Ammon's horn (tissue), 1 donor: ENCODE measurements at places on chromosomes 1 and 21.

DNA sequence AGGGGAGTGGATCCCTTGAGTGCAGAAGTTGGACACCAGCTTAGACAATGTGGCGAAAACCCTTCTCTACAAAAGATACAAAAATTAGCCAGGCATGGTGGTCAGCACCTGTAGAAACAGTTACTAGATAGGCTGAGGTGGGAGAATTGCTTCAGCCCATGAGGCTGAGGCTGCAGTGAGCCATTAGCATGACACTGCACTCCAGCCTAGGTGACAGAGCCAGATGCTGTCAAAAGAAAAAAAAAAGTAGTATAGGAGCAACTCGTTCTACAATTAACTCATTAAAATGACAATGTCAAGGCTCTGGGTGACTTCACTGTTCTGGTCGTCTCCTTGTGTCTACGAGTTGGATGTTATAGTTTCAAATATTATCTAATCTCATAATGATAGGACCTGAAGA is 370.6 kb upstream of the NCAM2 start:
- no peak for DNase-seq

DNA sequence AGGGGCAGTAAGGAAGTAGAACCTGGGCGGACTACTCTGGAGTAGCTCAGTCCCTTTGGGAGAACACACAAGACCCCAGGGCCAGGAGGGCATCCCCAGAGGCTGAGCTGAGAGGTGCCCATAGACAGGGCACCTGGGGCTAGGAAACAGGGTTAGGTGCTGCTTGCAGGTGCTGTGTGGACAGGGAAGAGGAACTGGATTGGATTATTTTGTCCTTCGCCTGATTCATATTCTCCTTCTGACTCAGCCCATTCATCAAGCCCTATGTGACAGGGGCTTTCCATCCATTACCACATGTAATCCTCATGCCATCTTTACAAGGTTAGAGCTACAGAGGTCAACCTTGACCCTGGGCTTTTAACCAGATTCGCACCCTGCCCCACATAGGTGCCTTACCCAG is 183.9 kb downstream of the C1orf94 start:
- DNase-seq, result no peak

DNA sequence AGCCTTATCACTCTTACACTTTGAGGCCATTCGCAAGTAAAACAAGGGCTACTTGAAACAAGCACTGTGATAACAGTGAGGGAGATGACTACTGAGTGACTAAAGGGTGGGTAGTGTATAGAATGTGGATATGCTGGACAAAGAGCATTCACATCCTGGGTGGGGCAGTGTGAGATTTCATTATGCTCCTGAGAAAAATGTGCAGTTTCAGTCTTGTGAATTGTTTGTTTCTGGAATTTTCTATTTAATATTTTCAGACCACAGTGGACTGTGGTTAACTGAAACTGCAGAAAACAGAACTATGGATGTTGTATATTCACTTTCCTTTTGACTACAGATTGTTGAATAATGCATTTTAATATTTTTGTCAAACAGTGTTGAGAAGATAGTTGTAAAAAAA is 25.1 kb upstream of the B3GALT2 start:
- no peak for DNase-seq

GRCh38 chr1:232593717-232594502 is 36.0 kb downstream of the SIPA1L2 start:
- no peak for DNase-seq

GRCh38 chr1:64884261-64885040 is 81.9 kb downstream of the JAK1 start:
- DNase-seq, result no peak

DNA sequence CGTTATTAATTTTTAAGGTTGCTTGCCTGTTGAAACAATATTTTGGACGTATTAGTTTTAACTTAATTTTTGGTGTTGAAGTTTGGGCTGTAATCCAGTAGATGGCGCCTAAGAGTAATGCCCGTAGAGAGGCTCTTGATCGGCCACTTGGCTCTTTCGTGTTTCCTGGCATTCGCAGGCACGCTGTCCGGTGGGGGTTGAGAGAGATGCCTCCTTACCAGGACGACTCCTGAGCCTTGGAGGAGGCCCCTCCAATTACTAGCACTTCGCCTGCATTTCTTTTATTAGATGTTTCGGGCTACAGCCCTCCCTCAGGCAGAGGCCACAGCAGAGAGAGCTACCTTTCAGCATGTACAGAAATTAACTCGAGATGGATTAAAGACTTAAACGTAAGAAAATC is 12.0 kb downstream of the OR2M4 start:
- DNase-seq, result peak; percentile 58

DNA sequence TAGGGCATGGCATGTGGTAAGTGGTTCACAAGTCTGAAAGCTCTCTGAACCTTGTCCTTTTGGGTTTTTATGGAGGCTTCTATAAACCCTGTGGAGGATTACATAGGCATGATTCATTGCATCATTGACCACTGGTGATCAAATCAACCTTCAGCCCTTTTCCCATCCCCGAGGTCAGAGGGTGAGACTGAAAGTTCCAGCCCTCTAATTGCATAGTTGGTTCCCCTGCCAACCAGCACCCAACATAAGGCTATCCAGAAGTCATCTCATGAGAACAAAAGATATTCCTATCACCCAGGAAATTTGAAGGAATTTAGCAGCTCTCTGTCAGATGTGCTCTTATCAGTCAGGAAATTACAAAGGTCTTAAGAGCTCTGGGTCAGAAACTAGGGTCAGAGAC is 89.5 kb upstream of the ARTN start:
- DNase-seq, result no peak
